ENCODE measurements at places on chromosomes 12 and 14.

DNA sequence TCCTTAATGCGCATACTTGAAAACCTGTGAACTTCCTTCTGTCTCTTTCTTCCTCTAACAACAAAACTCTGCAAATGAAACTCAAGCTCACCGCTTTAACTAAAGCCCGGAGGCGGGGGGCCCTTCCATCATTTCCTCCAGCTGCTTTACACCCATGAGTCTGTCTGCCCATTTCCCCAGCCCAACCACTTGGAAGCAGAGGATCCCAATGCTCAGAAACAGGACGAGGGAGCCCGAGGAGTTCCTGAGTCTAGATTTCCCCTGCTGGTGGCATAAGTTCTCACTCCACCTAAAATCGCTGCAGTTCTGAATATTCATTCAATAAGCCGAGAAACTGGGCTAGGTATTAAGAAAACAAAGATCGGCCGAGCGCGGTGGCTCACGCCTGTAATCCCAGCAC lies 30.8 kb downstream of the GPR19 start:
- DNase-seq, result no peak

DNA sequence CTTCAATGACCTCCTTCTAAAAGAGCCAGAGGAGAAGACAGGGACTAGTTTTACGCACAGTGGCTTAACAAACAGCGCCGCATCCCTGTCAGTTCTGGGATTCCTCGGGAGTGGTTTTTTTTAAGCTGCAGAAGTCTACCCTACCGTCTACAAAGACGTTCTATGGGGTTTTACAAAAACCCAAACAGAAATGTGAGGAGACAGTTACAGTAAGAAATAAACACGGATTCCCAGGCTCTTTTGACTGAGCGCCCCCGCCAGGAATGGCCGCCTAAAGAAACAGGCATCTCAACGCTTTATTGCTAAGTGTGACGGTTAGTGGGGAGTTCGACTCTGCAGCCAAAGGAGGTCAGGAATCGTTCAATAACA lies 484 bp downstream of the ALKBH1 start:
- peak; percentile 65 for DNase-seq

- DNase-seq, result no peak
Observed at GRCh38 chr12:107308310-107308709, 215.0 kb upstream of the CRY1 start.

DNA sequence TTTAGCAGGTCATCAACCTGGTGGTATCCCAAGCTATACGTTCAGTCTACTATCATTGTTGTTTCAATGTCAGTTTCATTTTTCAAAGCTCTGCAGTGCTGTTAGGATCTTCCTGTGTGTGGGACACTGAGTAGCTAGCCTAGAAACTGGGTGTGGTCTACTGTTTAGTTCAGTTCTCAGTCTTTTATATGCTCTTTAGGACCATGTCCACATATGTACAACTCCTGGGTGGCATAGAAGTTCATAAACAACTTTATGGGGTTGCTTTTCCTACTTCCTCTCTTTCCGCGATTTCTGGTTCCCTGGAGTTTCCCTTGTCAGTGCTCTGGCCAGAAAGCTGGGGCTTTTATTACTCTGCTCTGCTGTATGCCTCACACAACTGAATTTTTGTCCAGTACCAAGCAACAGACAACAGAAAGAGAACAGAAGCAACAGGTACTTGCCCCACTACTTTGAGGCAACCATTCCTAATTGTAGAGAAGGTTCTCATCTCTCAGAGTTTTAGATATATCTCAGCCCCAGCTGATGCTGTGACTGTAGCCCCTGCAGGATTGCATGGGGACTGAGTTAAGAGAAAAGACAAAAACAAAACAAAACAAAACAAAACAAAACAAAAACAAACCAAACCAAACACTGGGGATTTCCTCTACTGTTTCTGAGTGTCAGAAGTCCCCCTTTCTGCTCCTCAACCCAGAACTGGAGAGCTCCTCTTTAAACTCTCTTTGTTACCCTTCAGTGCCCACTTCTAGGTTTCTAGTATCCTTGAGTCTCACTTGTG lies 30.3 kb downstream of the MIS18BP1 start:
- no peak for DNase-seq

DNA sequence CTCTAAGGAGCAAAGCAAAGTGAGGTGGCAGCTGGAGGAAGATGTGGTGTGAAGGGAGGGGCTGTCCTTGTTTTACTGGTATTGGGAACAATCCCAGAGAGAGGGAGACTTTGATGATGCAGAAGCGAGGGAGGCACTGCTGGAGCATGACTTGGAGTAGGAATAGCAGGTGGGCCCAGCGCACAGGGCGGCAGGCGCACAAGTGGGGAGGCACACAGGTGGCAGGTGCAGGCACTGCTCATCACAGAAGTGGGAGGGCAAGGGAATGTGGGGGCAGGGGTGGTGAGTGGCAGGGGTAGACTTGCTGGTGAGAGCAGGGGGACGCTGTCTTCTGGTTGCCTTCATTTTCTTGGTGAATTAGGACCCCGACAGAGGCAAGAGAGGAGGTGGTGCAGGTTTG lies 11.5 kb upstream of the IFI27 start:
- no peak for DNase-seq

DNA sequence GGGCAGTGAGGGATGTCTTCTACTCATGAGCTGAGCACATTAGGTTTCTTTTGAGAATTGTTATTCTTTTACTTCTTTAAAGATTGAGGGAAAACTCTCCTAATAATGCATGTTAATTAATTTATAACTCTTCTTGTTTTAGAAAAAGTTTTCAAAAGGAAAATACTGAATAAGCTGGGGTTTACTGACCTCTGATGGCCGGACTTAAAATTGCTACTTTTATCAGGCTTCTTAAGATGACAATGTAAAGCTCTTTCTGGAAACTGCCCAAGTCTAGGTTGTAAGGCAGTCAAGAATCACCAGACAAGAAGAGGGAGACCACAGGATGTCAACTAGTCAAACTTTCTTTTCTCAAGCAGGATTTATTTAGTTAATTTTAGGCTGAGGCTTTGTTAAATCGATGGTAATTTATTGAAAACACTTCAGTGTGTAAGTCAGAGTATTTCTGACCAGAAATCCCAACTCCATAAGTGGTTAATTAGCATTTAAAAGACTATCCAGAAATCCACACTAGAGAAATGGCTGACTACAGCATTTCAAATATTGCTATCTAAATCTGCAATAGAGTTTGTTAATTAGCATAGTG lies 82.1 kb downstream of the AVPR1A start:
- DNase-seq, result peak; percentile 68

GRCh38 chr12:89862511-89863445 lies 154.1 kb upstream of the ATP2B1 start:
- no peak for DNase-seq

- no peak for DNase-seq
Observed at GRCh38 chr14:48452437-48452995, 777.1 kb upstream of the MDGA2 start.

GRCh38 chr14:81506487-81506886 lies 27.2 kb downstream of the SEL1L start:
- DNase-seq, result no peak

DNA sequence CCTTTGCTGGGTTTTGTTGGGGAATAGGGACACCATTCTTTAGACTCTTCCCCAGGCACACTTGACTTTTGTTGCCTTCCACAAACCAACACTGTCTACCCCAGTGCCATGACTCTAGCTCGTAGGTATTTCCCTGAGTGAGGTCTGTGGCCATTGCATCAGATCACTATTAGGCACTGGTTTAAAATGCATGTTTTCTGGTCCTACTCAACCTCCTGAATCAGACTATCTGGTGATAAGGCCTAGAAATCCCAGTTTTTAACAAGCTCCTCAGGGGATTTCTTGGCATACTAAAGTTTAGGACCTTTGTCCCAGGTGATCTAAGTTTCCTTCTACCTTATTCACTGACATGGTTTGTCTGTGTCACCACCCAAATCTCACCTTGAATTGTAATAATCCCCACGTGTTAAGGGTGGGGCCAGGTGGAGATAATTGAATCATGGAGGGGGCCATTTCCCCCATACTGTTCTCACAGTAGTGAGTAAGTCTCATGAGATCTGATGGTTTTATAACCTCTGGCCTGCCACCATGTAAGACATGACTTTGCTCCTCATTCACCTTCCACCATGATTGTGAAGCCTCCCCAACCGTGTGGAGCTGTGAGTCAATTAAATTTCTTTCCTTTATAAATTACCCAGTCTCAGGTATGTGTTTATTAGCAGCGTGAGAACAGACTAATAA lies 87.8 kb upstream of the PSMC1 start:
- DNase-seq, result peak; percentile 73

DNA sequence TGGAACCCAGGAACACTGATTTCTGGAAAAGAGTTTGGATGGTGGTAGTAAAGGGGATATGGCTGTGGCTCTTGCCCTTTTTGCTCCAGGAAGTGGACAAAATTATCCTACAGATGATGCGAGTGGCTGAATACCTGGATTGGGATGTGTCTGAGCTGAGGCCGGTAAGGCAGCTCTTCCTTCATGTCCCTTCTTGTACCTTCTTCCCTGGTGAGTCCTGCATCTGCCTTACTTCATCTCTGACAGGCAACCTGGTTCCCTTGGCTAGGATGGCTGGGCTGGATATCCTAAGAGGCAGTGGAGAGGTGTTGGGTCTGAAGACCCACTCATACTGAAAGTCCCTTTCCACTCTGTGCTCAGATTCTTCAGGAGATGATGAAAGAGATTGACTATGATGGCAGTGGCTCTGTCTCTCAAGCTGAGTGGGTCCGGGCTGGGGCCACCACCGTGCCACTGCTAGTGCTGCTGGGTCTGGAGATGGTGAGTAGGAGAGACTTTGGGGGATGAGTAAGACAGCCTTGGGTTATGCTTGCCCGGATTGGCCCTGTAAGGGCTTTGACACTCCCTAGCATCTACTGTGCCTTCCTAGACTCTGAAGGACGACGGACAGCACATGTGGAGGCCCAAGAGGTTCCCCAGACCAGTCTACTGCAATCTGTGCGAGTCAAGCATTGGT lies 8.0 kb downstream of the DGKA start:
- no peak for DNase-seq

DNA sequence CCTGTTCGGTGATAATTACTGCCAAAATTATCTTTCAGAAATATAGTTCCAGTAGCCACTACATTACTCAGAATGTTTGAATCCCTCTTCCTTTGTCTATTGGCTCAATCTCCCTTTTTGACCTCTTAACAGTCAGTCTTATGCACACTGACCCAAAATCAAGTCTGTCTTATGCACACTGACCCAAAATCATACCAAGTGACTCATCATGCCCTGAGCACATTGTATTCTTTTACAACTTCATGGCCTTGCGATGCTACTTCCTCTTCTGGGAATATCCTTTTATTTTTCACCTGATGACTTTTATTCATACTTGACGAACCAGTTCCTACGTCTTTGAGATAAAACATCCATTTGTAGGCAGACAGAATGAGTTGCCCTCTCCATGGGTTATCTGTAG lies 182.3 kb downstream of the NPAS3 start:
- no peak for DNase-seq

GRCh38 chr14:93648440-93649168 lies 139.7 kb downstream of the PRIMA1 start:
- no peak for DNase-seq

GRCh38 chr12:39780913-39781446 lies 161.4 kb upstream of the ABCD2 start:
- DNase-seq, result no peak

DNA sequence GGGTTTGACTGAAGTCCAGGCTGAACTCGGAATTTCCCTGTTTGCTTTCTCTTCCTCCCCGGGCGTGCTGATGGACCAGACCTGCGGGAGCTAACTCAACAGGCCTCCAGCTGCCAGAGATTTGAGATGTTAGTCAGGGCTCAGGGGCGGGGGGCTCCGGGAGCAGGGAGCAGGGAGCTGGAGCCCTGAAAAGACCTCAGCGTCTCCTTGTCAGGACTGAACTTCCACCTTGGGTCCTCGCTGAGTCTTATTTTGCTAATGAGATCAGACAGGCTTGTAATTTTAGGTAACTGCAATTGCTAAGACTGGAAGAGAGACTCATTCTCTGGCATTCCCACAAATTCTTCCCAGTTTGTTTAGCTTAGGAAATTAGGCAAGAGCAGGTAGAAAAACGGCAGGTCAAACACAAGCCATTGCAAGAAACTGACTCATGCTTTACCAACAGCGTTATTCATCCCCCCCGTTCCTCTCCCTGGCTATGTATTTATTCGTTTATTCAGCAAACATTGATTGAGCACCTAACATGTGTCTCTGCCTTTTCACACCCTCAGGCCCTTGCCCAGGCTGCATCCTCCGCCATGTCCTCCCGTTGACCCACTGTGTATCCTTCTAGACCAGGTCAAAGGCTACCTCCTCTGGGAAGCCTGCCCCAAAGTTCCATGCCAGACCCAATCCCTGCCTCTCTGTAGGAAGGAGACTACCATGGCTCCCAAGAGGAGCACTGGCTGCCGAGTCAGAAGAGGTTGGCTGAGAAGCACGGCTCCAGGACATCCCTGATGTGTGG lies 80.4 kb upstream of the DIO3 start:
- DNase-seq, result peak; percentile 27

GRCh38 chr12:49288412-49288853 lies 6.5 kb upstream of the PRPH start:
- peak; percentile 58 for DNase-seq

GRCh38 chr12:116094475-116094874 lies 183.0 kb downstream of the MED13L start:
- DNase-seq, result no peak

GRCh38 chr12:113610698-113611097 lies 139.0 kb upstream of the LHX5 start:
- no peak for DNase-seq

DNA sequence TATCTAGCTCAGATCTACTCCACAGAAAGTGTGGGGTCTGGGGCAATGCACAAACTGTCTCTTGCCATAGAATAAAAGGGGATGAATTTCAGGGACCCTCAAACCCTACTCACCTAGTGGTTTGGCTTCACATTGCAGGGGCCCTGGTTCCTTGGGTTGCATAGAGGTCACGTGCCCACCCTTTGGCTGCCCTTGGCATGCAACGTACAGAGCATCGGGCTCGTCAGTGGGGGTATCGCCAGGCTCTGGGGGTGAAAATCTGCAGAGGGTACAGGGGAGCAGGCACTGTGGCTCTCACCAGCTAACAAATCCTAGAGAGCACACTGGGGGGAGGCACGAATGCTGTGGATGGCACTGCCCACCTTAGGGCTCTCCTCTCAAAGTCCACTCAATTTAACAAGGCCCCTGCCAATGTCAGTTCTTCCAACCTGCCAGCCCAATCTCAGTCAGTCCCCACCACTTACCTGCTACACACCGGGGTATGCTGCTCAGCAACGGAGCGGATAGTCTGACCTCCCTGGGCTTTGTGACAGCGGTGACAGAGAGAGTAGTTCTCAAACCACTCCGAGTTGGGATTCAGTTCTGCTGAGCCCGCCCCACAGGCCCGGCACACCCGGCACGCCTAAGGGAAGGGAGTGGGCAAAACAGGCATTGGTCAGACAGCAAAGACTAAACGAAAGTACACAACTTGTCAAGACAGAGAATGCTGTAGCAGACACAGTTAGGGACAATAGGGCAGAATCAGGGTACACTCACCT lies 8.0 kb downstream of the KMT2D start:
- DNase-seq, result no peak

- no peak for DNase-seq
Observed at GRCh38 chr12:9669019-9669326, 540 bp upstream of the CLEC2D start.

DNA sequence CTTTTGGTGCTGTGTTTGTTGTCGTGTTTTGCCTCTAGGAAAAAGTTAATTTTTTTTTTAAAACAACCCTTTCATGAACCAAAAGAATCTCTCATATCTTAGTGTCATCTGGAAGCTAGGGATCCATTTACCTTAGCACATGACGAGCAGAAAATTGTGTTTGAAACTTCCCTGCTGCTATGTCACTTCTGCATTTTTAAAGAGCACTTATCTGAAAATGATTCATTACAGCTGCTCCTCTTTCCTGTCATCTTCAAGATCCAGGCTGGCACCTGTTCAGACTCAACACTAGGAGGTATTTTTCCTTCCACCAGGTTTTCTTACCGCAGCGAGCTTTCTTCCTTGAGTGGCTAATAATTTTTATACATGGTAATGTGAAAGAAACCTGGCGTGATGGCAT lies 67.0 kb downstream of the EML1 start:
- no peak for DNase-seq

Measured in HFFc6 (cell line).